ENCODE measurements at places on chromosomes 1 and 21.
A peak's percentile ranks its signal among the peaks of the same experiment; 100 is the strongest.

DNA sequence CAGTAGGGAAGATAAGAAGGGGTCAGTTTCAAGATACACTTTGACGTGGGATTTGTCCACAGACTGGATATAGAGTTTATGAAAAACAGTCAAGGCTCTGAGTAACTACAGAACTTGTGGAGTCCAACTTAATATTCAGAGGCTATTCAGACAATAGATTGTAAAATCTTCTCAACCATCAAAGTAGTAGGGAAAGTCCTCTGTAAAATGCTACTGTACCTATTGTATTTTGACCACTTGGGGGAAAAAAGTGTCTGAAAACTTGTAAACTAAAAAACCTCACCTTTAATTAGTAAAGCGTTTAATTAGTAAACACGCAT is 10.5 kb downstream of the PTP4A2 start:
- DNase-seq: no peak

DNA sequence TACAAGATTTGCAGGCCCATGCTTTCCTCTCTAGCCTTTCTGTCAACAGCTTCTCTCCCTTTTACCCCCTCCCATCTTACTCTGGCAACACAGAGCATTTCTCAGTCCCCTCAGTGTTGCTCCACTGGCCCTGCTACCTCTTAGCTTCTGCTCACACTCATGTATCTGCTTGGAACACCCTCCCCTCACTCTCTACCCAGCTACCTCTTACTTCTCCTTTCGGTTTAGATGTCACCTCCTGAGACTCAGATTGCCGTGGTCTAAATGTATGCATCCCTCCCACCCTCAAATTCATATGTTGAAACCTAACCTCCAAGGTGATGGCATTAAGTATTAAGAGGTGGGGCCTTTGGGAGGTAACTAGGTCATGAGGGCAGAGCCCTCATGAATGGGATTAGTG is 80.1 kb downstream of the FOXD2 start:
- DNase-seq: no peak

DNA sequence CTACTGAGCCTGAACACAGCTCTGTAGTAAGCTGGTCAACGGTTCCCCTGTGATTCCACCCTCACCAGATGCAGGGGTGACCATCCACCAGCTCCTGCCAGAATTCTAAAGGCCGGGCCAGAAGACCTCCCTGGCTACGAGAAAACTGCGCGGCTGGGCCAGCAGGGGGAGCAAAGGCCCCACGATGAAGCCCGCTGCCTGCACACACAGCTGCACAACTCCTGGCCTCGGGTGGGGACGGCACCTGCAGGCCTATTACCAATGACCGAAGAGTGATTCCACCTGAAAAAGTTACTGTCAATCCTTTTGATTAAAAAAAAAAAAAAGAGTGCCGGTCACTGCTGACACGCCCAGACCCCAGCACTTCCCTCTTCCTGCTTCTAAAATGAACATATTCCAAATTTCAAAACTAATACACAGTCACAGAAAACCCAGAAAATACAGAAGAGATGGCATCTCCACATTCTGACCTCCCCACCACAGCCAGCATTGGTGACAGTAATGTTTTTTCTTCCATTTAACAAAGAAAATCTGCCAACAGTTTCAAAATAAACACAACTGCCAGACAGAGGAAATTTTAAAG is 49.8 kb upstream of the RIPK4 start:
- peak; percentile 86 for DNase-seq

- no peak for DNase-seq
Measured at GRCh38 chr1:172760121-172760520, 101.2 kb downstream of the FASLG start.

- DNase-seq: peak; percentile 76
Measured at GRCh38 chr1:18716785-18717678, 86.4 kb downstream of the PAX7 start.

- DNase-seq: no peak
Measured at GRCh38 chr1:229862017-229862774, 204.8 kb upstream of the GALNT2 start.

- no peak for DNase-seq
Measured at GRCh38 chr1:112399456-112399855, 3.4 kb downstream of the CTTNBP2NL start.

GRCh38 chr1:245085508-245086095 is 69.2 kb upstream of the KIF26B start:
- peak; percentile 48 for DNase-seq

- DNase-seq: no peak
Measured at GRCh38 chr1:34787461-34788420, 5.1 kb upstream of the GJA4 start.

GRCh38 chr1:82788038-82788437 is 987.3 kb downstream of the ADGRL2 start:
- DNase-seq: no peak

GRCh38 chr1:231075020-231075419 is 35.0 kb upstream of the FAM89A start:
- no peak for DNase-seq

GRCh38 chr21:45998871-45999580 is 17.5 kb downstream of the COL6A1 start:
- DNase-seq: peak; percentile 57

DNA sequence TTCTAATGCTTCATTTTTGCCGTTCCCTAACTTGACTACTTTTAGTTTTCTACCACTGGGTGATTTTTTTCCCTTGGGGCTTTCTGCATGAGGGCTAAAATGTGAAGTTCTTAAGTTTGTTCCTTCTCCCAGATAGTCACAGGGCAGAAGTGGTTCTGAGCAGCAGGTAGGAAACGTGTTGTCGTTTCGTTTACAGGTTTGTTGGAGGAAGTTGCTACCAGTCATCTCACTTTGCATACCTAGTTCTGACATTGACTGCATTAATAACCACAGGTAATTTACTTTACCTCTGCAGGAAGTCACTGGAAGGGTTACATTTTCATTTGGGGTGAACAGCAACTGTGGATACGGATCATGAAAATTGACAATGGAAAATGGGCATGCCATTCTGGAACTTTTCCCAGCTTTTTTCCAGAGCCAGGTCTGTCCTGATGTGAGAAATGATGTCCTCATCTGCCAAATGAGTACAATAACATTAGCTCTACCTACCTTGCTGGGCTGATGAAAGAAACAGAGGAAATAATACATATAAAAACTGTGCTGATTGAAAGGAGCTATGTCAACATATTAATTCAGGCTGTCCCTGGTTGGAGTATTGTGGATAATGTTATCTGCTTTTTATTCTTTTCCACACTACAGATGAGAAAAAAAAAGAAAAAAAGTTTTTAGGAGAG is 94.2 kb downstream of the DISC1 start:
- no peak for DNase-seq

- DNase-seq: no peak
Measured at GRCh38 chr21:41510500-41510899, 2.5 kb upstream of the TMPRSS2 start.

- DNase-seq: no peak
Measured at GRCh38 chr1:145990249-145990855, 6.0 kb downstream of the TXNIP start.

GRCh38 chr1:47262787-47263413 is 30.9 kb upstream of the TAL1 start:
- no peak for DNase-seq

DNA sequence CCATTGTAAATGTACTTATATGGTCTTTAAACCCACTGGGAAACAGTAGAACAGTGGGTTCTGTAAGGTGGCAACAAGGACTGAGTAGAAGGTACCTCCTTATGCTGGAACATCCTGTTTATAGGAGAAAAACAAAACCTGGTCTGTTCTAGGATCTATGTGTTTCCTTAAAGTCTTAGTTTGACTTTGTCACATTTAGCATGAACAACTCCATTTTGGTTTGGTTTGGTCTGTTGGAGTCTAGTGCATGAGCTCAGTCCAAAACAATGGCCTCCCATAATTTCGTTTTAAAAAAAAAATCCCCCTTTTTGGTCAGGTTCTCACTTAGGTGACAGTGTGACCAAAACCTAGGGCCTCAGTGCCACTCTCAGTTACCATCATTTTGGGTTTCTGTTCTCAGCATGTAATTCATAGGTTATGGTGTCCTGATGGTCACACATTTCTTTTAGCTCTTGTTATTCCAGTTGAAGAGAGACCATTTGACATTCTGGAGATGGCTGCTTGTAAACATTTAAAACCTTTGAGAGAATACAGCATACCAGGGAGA is 66.4 kb upstream of the IL12RB2 start:
- DNase-seq: no peak

DNA sequence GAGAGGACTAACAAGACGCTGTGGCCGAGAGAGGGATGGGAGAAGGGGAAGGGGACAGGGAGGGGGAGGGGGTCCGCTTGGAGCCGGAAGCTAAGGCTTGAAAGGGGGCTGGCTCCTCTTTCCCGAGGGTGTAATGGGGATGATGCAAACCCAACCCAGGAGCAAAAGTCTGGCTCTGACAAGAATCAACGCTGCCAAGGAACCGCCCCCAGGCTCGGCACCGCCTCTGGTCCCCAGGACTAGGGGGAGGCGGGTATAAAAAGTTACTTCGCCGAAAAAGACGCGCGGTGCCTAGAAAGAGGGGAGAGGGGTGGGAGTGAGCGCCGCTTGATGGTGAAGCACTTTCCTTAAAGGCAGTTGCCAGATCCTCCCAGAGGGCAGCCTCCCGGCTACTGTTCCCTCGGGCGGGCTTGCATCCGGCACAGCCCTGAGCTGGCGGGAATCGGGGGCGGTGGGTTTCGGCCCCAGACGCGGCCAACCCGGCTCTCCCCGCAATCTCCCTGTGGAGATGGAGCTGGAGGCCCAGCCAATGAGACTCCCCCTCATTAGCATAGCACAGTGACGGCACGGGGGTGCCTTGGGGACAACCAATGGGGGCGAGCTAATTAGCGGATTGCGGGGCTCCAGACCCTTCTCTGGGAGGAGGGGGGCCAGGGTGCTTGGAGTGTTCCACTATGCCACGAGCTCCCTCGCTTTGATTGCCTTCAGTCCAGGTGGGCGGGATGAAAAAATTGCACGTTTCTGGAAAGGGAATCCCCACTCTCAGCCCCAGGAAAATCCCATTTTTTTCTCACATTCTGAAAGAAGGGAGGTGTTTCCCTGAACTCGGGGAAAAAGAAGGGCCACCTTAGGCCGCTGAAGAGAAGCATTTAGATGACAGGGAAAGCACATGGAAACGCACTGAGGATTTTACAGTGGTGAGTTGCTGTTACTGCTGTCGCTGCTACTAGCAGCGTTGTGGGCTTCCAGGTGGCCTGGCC is at the start of gene KCNT2:
Gene KCNT2 (minus strand): TSS at position 51 of the 980 bp plus-strand sequence. CDS start 131 bp downstream, outside the sequence.
- DNase-seq: peak; percentile 52

GRCh38 chr1:111157431-111157830 is 17.4 kb downstream of the CEPT1 start:
- DNase-seq: no peak

- DNase-seq: no peak
Measured at GRCh38 chr1:42423681-42424080, 32.1 kb downstream of the ZMYND12 start.

DNA sequence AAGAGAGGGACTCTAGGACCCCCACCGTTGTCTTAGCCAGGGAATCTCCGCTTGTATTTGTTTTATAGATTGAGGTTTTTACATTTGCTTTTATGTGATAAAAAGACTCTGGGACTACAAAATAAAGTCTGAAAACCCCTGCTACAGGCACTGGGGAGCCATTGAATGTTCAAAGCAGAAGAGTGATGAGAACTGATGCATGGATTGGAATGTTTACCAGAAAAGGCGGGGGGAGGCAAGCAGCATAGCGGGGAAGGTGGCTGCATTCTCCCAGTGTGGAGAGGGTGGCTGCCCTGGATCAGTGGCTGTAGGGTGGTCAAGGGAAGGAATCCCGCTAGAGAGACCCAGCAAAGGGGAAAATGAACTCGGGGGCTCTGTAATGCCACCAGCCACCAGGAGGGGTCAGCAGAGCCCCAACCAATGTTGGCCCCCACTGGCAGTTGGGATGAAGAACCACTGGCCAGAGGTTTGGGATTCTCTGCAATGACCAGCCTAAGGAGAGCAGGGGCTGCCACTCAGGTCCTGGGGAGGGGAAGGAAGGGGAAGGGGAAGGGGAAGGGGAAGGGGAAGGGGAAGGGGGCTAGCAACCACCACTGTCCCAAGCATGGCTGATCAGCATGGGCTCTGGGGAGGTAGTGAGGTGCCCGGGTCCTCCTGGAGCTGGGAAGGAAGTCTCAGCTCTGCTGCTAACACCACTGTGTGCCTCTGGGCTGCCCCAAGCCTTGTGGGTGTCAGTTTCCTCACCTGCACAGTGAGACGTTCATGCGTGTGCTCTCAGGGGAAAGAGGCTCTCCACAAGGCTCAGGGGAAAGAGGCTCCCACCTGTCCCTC is 19.2 kb upstream of the PEF1 start:
- DNase-seq: no peak

GRCh38 chr1:25804964-25805862 is 5.2 kb downstream of the SELENON start:
- no peak for DNase-seq

DNA sequence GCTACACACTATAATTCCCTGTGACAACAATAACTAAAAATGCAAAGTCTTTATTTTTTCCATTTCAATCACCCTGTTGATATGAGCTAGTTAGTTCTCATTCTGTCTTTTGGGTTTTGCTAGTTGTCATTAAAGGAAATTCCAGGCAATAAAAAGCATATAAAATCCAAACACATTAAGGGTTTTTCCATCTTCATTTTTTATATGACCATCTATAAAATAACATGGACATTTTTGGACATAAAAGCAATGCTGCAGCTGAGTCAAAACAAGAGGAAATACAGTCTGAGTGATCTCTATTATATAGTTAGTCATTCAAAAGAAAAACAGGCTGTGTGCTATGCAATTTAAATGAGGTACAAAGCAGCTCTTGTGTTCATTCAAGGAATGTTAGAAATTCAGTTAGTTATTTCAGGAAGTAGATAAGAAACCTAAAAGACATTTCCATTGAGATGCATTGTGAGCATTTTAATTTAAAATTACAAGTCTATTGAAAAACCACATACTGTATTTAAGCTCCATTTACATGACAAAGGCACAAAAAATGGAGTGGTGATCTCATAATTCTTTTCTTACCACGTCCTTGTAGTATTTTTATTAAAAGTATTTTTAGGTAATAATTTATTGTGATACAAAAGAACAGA is 67.3 kb upstream of the BCL10 start:
- no peak for DNase-seq

- no peak for DNase-seq
Measured at GRCh38 chr21:16589006-16589898, 859.5 kb downstream of the USP25 start.

DNA sequence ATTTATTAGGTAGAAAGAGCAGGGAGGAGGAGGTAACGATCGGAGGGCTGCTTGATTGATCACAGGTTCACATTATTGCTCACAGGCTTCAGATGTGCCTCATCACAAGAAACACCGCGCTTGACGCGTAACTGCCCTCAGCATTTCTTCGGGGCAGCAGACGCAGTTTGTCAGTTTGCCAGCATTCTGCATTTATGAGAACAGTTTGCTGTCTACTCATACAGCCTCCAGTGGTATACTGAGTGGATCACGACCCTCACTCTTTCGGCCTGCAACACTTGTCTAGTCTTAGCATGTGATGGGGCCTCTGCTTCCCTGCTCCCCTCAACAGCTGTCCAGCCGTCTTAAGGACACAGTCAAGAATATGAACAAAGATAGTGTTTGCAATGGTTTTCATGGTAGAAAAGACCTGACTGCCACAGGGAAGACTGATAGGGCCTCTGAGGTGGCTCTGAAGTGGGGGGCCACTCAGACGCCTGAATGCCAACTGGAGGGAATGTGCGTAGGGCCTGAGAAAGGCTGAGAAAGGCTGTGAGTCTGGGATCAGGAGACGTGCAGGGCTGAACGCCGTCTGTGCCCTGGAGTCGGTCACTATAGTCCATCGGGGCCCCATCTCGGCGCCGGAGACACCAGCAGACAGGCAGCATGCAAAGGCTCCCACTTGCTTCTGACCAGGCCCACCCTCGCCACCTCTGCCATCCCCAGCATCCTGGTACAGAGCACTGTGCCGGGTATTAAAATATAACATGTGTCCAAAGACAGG is 45.0 kb downstream of the UBE2G2 start:
- DNase-seq: no peak

- DNase-seq: no peak
Measured at GRCh38 chr1:78722947-78723346, 73.3 kb downstream of the IFI44 start.
